ENCODE measurements at places on chromosomes 2 and 18.

DNA sequence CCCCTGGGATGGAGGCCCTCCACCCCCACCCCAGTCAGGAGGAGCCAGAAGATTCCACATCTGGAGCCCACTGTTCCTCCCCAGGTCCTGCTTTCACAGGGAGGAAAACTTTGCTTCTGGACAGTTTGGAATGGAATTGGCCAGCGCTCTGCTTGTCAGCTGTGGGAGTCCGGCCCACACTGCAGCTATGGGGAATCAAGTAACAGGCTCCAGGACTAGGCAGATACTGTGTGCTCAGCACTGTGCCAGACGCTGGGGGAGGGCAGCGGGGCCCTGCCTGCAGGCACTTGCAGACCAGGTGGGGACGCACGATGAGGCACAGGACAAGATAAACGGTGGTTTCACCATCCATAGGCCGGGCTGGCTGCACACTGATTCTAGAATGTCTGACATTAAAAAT, 114.0 kb downstream of the STPG4 start:
- no peak for DNase-seq

DNA sequence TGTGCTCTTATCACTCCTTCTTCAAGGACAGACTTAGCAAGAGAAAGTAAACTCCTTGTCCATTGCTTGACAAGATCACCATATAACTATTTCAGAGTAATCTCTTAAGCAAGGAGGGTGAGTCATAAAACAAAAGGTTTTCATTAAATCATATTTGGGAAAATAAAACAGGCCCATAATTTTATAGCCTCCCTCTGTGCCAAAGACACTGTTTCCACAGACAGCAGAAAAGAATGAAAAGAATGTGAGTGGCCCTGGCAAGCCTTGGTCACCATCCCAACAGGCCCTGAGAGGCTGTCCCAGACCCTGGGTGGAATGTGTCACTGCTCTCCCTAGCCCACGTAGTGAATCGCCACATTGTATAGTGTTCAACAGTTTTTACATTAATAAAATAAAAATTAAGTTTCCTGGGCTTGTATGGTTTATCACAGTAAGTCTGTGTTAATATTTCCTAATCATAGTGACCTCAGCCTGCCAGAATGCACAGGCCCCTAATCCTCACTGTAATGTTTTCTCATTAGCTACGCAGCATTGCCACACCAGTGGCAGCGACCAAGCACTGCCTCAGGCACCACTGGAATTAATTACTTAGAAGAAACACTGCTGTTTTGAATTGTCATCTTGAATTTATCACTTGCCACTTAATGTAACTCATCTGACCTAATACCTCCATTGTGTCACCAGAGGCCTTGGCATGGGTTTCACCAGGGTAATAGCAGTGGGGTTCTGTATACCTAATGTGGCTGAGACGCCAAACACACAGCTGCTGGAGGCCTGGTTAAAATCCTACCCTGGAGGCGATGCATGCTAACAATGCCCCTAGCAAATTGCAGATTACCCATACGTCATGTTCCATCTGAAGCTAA, 401.9 kb downstream of the LNPK start:
- no peak for DNase-seq

DNA sequence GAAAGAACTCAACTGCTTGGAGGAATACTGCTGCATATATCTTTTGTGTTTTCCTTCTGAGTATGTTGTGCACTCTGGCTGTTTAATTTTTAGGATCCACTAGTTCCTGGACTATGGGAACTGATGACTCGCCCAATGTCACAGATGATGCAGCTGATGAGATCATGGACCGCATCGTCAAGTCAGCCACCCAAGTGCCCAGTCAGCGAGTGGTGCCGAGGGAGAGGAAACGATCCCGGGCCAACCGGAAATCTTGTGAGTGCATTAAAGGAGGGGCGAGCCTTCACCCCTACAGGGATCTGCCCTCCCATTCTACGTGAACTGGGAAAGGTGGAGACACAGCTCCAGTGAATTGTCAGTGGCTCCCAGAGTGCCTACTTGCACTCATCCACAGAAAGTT, 59.6 kb downstream of the TPGS2 start:
- no peak for DNase-seq

DNA sequence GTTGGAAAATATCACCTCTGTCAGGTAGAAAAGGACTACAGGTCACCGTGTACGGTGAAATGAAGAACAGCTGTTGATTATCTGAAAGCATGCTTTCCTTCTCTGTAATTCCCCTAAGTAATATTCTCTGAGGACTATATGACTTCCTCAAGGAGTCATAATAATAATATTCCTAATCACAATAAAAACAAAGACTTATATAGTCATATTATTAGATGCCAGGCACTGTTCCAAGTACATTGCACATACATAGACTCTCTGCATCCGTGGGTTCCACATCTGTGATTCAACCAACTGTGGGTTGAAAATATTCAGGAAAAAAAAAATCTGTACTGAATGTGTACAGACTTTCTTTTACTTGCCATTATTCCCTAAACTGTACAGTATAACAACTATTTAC, 512.4 kb upstream of the ID2 start:
- DNase-seq = no peak

DNA sequence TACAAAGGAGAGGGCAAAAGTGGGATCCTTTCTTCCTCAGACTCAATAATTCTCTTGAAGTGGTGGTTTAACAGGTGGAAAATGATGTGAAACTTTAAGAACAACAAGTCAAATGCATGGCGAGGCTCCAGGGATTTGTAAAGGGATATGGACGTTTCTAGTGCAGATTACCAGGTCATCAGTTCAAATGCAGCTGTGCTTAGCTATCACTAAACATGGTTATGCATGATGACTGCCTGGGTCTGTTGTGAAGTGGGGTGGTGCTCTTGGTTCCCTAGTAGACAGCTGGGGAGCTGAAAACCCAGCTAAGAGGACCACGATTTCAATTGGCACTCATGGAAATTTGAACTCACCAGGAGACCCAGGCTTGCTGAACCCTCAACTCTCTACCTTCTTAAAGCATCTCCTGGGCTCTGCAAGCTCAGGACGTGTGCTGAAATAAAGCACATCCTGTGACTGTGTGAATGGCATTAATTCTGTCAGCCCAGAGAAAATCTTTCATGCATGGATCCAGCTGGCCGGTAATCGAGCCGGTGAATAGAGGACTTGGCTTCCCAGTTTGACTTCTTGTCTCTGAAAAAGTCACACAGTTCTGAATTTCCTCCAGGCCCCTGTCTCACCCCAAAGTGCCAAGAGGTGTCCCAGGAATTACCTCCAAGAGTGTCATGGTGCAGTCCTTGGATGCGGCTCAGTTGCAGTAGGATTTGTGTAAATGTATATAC, 146.1 kb downstream of the MTX2 start:
- no peak for DNase-seq
